ENCODE measurements at places on chromosomes 12 and 14.

GRCh38 chr12:57213058-57213715, 3.4 kb upstream of the NXPH4 start:
- DNase-seq = no peak

- no peak for DNase-seq
These were observed 3.2 kb downstream of the SIX4 start for GRCh38 chr14:60720962-60721325.

DNA sequence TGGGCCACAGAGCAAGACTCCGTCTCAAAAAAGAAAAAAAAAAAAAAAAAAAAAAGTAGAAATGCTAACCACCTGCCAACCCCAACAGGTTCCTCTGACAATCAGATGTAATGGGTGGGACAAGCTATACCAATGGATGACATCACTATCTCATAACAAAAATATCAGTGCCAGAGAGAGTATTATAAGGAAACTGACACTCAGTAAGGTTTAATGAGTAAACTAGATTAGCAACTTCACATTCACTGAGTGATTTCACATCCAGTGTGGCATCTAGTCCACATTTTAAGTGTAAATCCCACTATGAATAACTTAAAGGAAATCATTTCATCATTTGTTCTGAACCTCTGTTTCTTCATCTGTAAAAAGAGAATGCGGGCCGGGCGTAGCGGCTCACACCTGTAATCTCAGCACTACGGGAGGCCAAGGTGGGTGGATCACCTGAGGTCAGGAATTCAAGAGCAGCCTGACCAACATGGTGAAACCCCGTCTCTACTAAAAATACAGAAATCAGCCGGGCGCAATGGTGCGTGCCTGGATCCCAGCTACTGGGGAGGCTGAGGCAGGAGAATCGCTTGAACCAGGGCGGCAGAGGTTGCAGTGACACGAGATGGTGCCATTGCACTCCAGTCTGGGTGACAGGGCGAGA, 1.8 kb downstream of the SART3 start:
- no peak for DNase-seq

- no peak for DNase-seq
These were observed 5.3 kb upstream of the GDF11 start for GRCh38 chr12:55737581-55738122.

DNA sequence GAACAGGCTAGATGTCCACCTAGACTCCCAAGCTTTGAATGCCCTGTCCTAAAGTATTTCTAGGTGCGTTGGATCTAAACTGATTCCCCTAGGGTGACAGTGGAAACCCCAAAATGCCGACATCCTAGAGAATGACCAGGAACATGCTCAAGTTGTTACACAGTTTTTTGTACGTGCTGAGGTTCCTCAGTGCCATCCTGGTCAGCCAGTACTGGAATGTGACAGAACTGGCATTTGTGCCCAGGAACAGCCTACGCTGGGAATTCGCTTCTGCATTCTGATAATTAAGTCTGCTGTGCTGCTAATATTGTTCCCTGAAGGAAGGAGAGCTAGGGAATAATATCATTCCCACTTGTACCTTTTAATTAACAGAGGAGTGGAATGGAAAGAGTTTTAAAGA, 40.3 kb downstream of the BORCS5 start:
- DNase-seq = no peak

- no peak for DNase-seq
These were observed 72.4 kb downstream of the NT5DC3 start for GRCh38 chr12:103768467-103769123.

DNA sequence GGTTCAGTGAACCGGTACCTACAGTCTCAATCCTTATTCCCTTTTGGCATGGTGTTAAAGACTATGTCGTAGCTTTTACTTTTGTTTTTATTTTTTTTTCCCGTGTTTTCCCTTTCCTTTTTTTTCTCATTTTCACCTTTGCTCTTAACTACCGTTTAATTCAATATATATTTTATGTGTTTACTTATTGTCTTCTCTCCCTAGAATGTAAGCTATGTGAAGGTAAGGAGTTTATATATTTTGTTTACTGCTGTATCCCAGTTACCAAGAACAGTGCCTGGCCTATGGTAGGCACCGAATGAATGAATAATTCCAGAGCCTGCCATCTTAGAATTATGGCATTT, 261 bp upstream of the MLH3 start:
- DNase-seq = no peak

Data from activated CD8-positive, alpha-beta memory T cell treated with anti-CD3 and anti-CD28 coated beads for 48 hours (primary cell).